Activated T-cell treated with anti-CD3 and anti-CD28 coated beads for 48 hours (primary cell): ENCODE measurements at places on chromosomes 12 and 14.

- DNase-seq: no peak
Observed at GRCh38 chr14:71538938-71539649, 393.1 kb upstream of the RGS6 start.

DNA sequence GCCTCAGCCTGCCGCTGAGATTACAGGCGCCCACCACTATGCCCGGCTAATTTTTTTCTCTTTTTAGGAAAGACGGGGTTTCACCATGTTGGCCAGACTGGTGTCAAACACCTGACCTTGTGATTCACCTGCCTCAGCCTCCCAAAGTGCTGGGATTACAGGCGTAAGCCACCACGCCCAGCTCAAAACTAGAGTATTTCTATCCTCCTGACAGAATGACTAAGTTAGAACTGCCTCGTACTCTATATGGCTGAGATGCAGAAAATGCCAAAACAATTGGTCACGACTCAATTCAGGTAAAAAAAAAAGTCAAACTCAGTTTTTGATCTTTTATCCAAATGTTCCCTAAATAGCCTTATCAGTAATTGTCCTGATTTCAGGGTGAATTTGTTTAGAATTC, 11.1 kb downstream of the AKAP5 start:
- no peak for DNase-seq

GRCh38 chr14:90405755-90406154, 8.9 kb downstream of the CALM1 start:
- DNase-seq: no peak

DNA sequence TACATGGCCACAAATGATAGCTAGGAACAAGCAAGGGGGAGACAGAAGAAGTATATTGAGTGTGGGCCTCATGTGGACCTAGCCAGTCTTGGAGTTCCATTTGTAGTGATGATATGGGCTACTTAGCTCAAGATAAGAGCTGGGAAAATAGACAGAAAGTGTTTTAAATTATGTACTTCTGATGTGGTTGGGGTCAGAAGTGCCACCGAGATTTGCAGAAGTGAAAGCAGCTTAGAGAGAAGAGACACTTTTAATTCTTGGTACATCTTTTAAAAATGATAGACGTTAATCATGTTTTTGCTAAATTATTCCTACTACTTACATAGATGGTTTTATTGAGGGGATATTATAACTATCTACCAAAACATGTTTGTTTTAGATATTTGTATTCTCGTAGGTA, 198.3 kb upstream of the PDZRN4 start:
- DNase-seq: no peak

DNA sequence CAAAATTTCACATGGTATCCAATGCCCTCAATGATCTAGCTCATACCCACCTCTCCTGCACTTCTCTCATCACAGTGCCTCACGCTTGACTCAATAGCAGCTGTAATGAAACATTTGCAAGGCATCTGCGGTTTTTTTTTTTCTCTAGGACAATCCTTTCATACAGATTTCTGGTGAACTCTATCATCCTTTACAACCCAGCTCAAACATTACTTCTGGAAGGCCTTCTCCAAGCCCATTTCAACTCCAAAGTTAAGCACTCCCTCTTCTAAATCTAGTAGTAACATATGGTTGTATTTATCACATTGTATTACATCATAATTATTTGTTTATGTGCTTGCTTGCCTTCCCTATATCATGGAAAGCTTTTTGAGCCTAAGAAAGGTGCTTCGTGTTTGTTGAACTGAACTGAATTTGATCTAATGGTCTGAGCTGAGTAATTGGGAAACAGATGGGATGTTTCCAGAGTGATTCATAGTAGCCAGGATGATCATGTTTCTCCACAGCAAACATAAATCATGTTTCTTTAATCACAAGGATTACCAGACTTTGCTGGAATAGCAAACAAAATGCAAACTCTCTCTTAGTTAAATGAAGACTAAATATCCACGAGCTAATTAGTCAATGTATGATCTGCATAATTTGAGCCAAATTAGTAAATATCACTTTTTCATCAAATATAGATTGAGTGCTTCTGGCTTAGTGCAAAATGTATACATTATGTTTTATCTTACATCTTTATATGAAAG, 14.3 kb downstream of the CFL2 start:
- no peak for DNase-seq

GRCh38 chr12:114305446-114305845, 100.5 kb downstream of the TBX5 start:
- DNase-seq: no peak

GRCh38 chr12:26878661-26879119, 45.7 kb upstream of the ITPR2 start:
- no peak for DNase-seq
